Karpas-422 (cell line): ENCODE measurements at places on chromosomes 2 and 18.

DNA sequence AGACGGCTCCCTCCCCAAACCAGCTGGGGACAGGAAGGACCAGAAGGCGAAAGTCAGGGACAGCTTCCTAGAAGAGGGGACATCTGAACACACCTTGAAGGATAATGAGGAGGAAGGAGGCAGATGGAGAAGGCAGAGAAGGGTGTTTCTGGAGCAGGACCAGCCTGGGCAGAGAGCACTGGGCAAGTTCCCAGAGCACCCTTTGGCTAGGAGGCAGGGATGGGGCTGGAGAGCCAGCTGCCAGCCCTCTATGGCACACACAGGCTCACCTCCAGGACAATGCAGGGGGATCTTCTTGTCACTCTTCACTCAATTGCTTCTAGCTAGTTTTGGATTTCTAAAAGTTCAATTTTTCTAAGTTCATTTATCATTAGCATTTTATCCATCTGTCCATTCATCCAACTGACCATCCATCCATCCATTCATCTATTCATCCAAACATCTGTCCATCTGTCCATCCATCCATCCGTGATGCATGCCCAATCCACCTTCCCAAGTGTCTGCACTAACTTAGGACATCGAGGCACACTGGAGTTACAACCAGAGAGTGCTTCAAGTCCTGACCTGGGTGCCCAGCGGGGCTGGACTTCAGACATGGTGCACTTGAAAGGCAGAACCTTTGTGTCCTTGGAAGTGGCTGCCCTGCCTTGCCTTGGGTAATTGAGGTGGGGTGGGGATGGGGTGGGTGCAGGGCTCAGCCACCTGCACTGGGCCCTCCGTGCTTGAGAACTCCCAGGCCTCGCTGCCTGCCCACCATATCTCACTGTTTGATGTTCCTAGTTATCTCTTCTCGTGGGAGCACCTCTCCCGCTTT, 42.5 kb downstream of the INHBB start:
- H3K4me1 ChIP-seq = peaks cover 3% of the 10 kb centered on the region; the same call in 1 of the 2 replicates
- DNase-seq = no peak
- H3K36me3 ChIP-seq = no peaks in the 10 kb centered on the region
- H3K27me3 ChIP-seq = no peaks in the 10 kb centered on the region

- no peaks in the 10 kb centered on the region for H3K36me3 ChIP-seq
- no peaks in the 10 kb centered on the region for H3K4me1 ChIP-seq
- no peaks in the 10 kb centered on the region for H3K27me3 ChIP-seq
- no peak overlapping the region for H3K27ac ChIP-seq
- no peak overlapping the region for H3K4me3 ChIP-seq
Observed at GRCh38 chr2:183404392-183404791, 280.1 kb downstream of the NUP35 start.

GRCh38 chr2:85421260-85422071, 3.0 kb downstream of the SH2D6 start:
- H3K27ac ChIP-seq = no peak overlapping the region
- H3K4me3 ChIP-seq = no peak overlapping the region
- no peak for DNase-seq
- H3K36me3 ChIP-seq = no peaks in the 10 kb centered on the region
- peaks cover 30% of the 10 kb centered on the region for H3K4me1 ChIP-seq

GRCh38 chr18:53541924-53542323, 682.5 kb downstream of the MBD2 start:
- H3K27ac ChIP-seq = no peak overlapping the region
- H3K4me3 ChIP-seq = no peak overlapping the region
- no peaks in the 10 kb centered on the region for H3K4me1 ChIP-seq
- no peak for DNase-seq
- no peaks in the 10 kb centered on the region for H3K27me3 ChIP-seq

GRCh38 chr18:47815486-47816270, 114.8 kb downstream of the SMAD2 start:
- DNase-seq = no peak
- H3K36me3 ChIP-seq = peaks cover 3% of the 10 kb centered on the region; the same call in 1 of the 2 replicates
- no peak overlapping the region for H3K27ac ChIP-seq
- no peaks in the 10 kb centered on the region for H3K27me3 ChIP-seq

DNA sequence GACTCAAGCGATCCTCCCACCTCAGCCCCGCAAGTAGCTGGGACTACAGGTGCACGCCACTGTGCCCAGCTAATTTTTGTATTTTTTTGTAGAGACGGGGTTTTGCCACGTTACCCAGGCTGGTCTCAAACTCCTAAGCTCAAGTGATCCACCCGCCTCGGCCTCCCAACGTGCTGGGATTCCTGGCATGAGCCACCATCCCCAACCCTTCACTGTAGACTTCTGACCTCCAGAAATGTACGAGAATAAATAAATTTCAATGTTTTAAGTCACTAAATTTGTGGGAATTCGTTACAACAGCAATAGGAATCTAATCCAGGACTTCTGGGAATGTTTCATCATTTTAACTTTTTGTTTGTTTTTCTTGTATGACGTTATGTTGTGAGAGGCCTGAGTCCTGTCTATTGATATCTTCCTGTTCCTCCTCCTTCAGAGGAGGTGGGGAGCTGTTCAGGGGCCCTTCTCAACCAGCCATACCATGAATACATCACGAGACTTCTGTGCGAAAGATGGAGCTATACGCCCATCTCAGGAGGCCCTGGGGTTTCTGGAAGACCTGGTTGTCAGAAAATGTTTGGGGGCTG, 40.0 kb downstream of the TEX44 start:
- H3K27ac ChIP-seq = no peak overlapping the region
- H3K27me3 ChIP-seq = no peaks in the 10 kb centered on the region
- no peaks in the 10 kb centered on the region for H3K4me1 ChIP-seq
- no peak overlapping the region for H3K4me3 ChIP-seq
- H3K36me3 ChIP-seq = no peaks in the 10 kb centered on the region
- no peak for DNase-seq

GRCh38 chr2:171394164-171394740, 39.5 kb downstream of the METTL8 start:
- H3K27ac ChIP-seq = no peak overlapping the region
- no peak for DNase-seq
- H3K4me3 ChIP-seq = no peak overlapping the region
- peaks cover 21% of the 10 kb centered on the region for H3K4me1 ChIP-seq
- H3K27me3 ChIP-seq = no peaks in the 10 kb centered on the region

DNA sequence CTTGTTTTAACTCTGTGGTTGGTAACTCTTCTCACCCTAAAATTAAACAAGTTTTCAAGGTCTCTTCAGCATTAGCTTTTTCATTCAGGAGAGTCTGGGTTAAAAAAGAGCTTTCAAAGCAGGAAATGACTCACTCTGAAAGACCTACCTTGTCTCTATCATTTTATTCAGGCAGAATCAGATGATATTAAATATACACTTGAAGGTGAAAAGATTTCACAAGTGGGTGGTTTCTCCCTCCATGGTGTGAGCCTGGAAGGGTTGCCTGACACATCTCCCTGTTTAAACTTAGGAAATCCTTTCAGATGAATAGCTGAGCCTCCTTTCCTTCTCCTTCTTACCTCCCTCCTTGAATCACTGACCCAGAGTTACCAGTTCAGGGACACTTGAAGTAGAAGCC, 1402.0 kb upstream of the PIK3C3 start:
- H3K4me1 ChIP-seq = no peaks in the 10 kb centered on the region
- no peak overlapping the region for H3K4me3 ChIP-seq
- DNase-seq = no peak
- no peaks in the 10 kb centered on the region for H3K27me3 ChIP-seq

DNA sequence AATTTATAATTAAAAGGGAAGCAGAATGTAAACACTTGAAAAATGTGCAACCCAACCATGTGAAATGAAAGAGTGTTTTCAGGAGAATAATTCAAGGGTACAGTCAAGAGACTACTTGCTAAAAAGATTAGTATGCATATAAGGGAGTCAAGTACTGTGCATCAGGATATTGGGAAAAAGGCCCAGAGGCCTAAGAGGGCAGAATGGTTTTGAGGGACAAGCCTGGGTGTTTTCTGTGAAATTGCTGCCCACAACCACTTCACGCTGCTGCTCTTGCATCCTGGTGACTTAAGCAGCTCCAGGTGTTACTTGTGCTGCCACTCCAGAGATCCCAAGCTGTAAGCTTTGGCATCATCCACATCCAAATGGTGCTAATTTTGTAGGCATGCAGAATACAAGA, 165.2 kb downstream of the AGPS start:
- H3K4me3 ChIP-seq = no peak overlapping the region
- peaks cover 7% of the 10 kb centered on the region for H3K4me1 ChIP-seq
- H3K27ac ChIP-seq = no peak overlapping the region
- no peaks in the 10 kb centered on the region for H3K27me3 ChIP-seq
- no peaks in the 10 kb centered on the region for H3K36me3 ChIP-seq
- DNase-seq = no peak

DNA sequence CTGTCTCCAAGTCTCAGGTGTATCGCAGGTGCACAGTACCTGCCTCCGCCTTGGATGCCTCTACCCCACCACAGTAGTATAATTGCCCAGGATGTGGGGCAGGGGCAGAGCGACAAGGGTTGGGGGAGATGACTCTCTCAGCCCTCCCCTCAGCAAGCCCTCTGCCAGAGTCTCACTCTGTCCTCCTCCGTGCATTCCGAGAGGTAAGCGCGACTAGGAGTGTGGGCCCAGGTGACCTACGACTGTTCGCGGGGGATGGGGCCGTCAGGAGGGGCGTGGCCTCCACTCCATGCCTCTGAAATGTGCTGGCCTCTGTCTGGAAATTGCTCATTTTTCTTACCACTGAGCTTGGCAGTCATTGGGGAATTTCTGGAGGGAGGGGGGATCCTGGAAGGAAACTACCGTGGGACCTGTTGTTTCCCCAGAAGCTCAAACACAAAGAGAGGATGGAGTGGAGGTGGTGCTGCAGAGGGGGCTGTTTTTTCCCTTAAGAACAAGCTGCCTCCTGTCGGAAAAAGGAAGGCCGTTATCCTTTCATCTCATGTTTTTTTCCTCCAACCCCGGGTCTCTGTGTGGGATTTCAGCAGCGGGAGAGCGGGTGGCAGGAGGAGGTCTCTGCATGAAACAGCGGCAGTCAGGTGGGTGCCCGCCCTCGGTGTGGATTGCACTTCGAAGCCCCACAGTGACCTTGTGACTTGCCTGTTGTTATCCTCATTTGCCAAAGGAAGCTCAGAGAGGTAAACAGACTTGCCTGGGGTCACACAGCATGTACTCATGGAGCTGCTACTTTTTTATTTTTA, 13.0 kb upstream of the RALB start:
- H3K4me3 ChIP-seq = no peak overlapping the region
- no peak overlapping the region for H3K27ac ChIP-seq
- no peaks in the 10 kb centered on the region for H3K36me3 ChIP-seq

GRCh38 chr2:232486558-232487384, 863 bp downstream of the ECEL1 start:
- no peaks in the 10 kb centered on the region for H3K27me3 ChIP-seq
- no peaks in the 10 kb centered on the region for H3K36me3 ChIP-seq
- H3K4me3 ChIP-seq = no peak overlapping the region

GRCh38 chr2:20052861-20053281, 1.4 kb upstream of the LAPTM4A start:
- H3K27ac ChIP-seq = no peak overlapping the region
- peak; percentile 66 for DNase-seq
- H3K36me3 ChIP-seq = no peaks in the 10 kb centered on the region
- peak overlapping the region; percentile 87 for H3K4me3 ChIP-seq

DNA sequence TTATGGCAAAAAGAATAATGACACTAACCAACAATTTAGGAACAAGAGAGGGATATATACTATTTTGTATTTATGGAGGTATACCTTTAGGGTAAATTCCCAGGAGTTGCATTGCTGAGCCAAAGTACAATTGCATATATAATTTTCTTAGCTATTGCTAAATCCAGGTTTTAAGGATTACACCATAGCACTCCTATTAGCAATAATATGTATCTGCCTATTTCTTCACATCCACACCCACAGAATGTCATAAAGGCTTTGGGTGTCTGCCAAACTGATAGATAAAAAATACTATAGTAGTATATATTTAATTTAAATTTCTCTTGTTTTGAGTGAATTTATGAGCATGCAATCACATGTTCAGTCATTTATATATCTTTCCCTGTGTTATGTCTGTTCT, 11.5 kb upstream of the SERPINB13 start:
- H3K4me3 ChIP-seq = no peak overlapping the region
- H3K27me3 ChIP-seq = no peaks in the 10 kb centered on the region
- H3K27ac ChIP-seq = no peak overlapping the region
- H3K4me1 ChIP-seq = no peaks in the 10 kb centered on the region
- no peaks in the 10 kb centered on the region for H3K36me3 ChIP-seq

DNA sequence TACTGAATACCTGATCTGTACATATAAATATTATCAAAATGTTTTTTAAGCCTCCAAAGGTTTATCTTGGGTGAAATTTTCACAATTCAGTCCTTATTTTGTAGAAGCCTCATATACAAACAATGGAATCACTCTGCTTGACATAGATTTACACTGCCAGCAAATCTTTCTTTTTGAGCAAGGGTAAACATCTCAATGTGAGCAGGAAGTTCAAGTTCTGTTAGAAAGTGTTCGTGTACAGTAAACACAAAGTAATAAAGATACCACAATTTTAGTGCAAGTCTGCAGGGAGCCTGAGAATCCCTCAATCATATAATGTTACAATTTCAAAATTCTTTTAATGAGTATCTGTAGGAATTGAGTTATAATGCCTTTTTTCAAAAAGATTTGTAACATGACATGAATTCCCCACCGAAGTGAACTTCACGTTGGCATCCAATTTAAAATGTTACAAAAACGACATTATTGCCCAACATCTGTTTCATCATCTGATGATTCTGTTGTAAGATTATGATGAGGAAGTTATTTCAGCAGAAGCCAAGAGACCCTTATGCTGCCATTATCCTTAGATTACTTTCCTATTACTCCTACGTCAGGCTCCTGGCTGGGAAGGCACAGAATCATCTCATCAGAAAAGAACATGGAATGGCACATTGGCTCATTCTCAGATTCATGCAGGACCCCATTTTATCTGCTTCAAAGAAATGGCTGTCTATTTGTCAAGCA, 283.9 kb upstream of the ACVR2A start:
- H3K36me3 ChIP-seq = no peaks in the 10 kb centered on the region
- H3K4me3 ChIP-seq = no peak overlapping the region
- no peaks in the 10 kb centered on the region for H3K4me1 ChIP-seq
- DNase-seq = no peak
- H3K27me3 ChIP-seq = no peaks in the 10 kb centered on the region

DNA sequence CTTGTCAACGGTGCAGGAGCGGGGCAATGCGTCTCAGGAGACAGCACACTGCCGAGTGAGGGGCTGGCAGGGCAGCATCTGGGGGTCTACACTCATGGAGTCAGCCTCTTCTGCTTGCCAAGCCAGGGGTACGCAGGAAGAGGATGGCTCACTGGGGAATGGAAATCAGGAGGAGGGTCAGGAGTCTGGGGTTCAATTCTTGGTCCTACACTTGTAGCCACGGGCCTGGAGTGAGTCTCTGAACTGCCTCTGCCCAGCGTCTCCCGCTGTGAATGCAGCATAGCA, 70.0 kb downstream of the CAPN13 start:
- H3K4me1 ChIP-seq = no peaks in the 10 kb centered on the region
- no peaks in the 10 kb centered on the region for H3K36me3 ChIP-seq
- H3K27me3 ChIP-seq = no peaks in the 10 kb centered on the region
- H3K4me3 ChIP-seq = no peak overlapping the region

GRCh38 chr2:100427627-100428258, 10.3 kb upstream of the CHST10 start:
- H3K4me3 ChIP-seq = no peak overlapping the region
- no peak overlapping the region for H3K27ac ChIP-seq
- H3K36me3 ChIP-seq = no peaks in the 10 kb centered on the region
